HuH-7.5 (cell line): ENCODE measurements at places on chromosomes 5 and 9.

DNA sequence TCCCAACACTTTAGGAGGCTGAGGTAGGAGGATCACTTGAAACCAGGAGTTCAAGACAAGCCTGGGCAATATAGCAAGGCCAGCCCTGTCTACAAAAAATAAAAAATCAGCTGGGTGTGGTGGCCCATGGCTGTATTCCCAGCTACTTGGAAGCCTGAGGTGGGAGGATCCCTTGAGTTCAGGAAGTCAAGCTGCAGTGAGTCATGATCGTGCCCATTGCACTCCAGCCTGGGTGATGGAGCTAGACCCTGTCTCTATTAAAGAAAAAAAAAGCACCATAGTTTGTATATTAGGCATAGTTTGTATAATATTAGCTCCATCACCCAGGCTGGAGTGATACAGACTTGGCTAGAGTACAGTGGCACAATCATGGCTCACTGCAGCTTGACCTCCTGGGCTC lies 9.6 kb upstream of the NME5 start:
- no peak for DNase-seq

- DNase-seq: no peak
These were observed 13.9 kb downstream of the TGFBI start for GRCh38 chr5:136042665-136043121.

- DNase-seq: no peak
These were observed 355.4 kb downstream of the CAAP1 start for GRCh38 chr9:26537211-26537610.

DNA sequence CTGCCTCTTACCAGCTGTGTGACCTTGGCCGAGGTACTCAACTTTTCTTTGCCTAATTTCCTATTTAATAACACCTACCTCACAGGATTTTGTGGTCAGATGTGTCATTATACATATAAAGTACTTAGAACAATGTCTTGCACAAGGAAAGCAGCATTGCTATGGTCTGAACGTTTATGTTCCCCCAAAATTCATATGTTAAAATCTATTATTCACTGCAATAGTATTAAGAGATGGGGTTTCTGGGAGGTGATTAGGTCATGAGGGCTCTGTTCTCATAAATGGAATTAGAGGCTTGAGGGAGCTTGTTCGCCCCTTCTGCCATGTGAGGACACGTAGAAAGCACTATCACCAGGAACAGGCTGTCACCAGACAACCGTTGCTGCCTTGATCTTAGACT lies 10.9 kb upstream of the RNF145 start:
- no peak for DNase-seq

- DNase-seq: no peak
These were observed 111.9 kb downstream of the NTRK2 start for GRCh38 chr9:84781458-84781857.

DNA sequence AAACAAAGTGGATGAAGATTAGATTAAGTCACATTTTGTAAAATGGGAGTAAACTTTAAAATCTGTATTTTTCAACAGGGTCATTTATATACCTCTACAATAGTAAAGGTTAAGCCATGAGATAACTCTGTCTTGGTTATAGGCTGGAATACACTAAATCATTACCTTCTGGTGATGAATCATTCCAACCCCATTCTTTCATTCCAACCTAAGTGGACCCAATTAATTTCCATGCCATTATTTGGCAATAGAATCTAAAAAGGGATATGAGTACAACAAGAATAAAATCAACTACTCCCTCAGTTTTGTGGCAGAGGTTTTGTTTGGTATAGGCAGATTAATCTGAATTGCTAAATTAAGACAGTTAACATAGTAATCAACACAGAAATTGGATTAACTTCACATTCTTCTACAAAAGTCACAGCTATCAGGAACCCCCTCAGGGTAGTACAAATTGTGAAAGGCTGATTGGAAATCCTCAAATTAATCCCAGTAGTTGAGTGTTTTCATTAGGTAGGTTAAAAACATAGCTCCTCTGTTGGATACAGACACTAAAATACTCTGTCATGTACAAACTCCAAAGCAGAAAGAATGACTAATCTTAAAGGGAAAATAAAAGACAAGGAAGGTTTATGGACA lies 54.2 kb downstream of the ELAVL2 start:
- DNase-seq: no peak

- no peak for DNase-seq
These were observed 82.7 kb downstream of the NR6A1 start for GRCh38 chr9:124688238-124688904.

DNA sequence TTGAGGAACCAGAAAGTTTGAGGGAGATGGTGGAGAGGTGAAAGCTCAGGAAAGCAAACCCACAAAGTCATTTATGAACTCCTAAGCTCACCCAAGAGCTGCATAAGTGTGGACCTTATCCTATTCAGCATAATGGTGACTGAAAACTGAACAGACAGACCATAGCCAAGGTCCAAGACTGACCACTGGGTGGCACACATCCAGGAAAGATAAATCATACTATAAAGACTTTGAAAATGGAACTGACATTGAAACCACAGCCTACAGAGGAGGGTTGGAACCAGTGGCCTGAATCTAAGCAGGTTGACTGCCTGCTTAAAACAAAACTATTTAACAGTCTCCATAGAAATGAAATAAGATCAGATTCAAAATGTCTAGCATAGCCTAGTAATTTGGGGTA lies 121.0 kb upstream of the RGS7BP start:
- peak; percentile 0 for DNase-seq

- DNase-seq: no peak
These were observed 153.7 kb upstream of the EGFLAM start for GRCh38 chr5:38104497-38105230.

- no peak for DNase-seq
These were observed 66.9 kb downstream of the SPATA31C2 start for GRCh38 chr9:88071331-88071730.

DNA sequence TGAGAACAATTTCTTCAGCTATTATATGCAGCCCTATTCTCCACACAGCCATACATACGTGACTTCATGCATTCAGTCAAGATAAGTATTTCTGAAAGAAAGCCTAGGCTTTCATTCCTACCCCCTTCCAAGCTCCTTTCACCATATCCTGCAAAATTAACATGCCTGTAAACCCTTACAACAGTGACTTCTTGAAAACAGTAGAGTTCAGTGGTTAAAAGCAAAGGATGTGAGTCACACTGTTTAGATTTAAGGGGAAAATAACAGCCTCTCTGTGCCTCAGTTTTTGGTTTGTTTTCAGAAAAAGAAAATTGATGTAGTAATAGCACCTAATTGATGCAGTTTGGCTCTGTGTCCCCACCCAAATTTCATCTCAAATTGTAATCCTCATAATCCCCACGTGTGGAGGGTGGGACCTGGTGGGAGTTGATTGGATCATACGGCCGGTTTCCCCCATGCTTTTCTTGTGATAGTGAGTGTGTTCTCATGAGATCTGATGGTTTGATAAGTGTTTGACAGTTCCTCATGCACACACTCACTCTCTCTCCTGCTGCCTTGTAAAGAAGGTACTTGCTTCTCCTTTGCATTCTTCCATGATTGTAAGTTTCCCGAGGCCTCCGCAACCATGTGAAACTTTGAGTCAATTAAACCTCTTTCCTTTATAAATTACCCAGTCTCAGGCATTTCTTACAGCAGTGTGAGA lies 264.8 kb downstream of the CETN3 start:
- no peak for DNase-seq

DNA sequence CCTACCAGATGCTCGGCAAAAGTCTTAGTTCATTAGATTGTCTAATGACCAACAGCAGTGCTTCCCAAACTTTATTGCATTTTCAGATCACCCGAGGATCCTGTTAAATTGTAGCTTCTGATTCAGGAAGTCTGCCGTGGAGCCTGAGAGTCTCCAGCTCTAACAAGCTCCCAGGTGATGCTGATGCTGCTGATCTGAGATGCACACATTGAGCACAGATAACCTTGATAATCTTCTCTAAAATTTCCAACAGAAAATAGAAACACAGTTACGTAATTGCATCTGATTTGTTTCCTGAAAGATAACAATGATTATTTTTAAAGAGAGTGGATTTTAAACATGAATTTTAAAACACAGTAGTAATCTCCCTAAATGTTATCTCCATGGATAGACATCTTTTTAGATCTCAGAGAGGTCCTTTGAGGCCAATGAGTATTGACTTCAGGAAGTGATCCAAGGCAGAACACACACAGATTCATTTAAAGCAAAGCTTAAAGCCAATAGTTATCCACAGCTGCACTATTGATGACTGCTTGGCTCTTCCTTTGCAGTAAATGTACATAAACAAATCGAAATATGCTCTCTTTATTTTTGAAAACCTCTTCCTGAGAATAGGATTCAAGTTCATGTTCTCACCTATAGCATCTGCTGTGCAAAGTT lies 122.8 kb upstream of the TNPO1 start:
- no peak for DNase-seq

DNA sequence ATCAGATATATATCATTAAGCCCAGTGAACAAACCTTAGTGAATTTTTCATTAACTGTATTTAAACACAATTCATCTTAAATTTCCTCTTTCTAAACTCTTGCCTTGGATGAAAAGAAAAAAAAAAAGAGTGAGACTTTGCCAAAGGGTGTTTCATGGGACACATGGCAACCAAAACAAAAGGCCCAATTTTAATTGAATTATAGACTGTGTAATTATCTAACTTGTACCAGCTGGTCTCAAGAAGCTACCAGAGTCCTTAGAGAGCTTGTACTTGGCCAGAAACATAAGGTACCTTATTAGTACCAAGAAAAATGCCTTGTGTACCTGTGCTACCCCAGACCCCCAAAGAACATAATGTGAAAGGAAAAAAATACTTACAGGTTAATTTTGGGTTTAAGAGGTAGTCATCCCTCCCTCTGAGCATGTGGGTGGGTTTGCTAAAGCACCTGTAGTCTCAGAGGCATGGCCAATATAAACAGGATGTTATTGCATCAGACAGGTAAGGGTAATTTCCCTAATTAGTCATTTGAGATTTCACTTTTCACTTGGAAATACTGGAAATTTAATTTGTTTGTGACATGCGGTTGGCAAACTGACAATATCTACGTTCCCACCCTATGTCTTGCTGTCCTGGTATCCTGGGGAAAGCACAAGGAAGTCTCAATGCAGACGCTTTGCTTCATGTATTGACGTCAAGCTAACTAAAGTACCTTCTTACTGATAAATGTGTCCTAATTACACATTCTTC lies 90.1 kb downstream of the SNCAIP start:
- DNase-seq: no peak

- DNase-seq: no peak
These were observed 24.8 kb downstream of the FLT4 start for GRCh38 chr5:180624587-180624986.

DNA sequence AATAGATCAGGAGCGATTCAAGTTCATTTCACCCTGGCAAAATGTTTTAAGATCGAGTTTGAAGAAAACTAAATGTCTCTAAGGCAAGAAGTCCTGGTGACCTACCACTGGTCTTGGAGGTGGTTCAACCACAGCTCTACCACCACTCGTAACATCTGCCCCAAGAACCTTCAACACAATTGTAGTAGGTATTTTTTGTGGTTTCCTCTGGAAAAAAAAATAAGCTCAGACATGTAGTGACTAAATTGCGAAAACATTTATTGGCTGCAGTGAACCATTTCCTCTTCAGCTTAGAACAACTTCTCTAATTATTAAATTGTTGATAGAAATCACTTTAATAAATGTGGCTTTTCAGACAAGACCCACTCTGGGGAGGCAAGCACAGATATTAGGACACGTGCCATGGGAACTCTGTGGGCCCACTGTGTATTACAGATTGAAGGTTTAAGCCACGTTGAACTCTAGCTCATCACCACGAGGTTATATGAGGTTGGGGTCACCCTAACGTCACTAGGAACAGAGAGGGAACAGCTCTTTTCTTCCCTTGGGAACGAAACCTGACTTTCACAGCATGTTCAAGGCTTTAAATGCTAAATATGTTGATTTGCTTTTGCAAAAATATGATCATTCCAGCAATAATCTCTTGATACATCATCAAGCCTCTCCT lies 142.9 kb downstream of the HSD17B3 start:
- no peak for DNase-seq
